ENCODE measurements at places on chromosomes 3 and 15. TPM values are rescaled to one million over a fixed set of nuclear protein-coding genes. Genes with fewer than 3 reads are reported as not detected.

DNA sequence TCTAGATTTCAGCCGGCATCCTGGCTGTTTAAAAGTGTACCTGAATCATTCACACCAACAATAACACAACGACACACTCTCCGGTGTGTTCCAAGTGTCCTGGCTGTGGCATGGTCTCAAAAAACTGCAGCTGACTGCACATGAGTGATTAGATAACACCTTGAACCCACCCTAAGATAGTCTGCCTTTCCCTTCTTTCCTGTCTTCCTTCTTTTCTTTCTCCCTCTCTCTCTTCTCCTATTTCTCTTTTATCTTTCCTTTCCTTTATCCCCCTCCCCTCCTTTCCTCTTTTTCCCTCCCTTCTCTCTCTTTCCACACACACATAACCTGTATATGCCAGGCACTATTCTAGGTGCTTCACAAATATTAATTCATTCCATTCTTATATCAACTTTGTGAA is 1.2 kb upstream of the FAH start:
- peaks cover 15% of the 10 kb centered on the region for H3K4me1 ChIP-seq
- H3K36me3 ChIP-seq: peaks cover 2% of the 10 kb centered on the region
- no peaks in the 10 kb centered on the region for H3K27me3 ChIP-seq
- H3K27ac ChIP-seq: no peak overlapping the region
- H3K4me3 ChIP-seq: peak overlapping the region; percentile 85
- no peak for DNase-seq

- H3K36me3 ChIP-seq: no peaks in the 10 kb centered on the region
- peaks cover 6% of the 10 kb centered on the region for H3K27me3 ChIP-seq
- H3K27ac ChIP-seq: no peak overlapping the region
Observed at GRCh38 chr3:36729204-36730056, 34.9 kb downstream of the DCLK3 start.

GRCh38 chr3:130342821-130343661 is 2.4 kb upstream of the COL6A5 start:
- DNase-seq: no peak
- peaks cover 31% of the 10 kb centered on the region for H3K27me3 ChIP-seq
- no peaks in the 10 kb centered on the region for H3K4me1 ChIP-seq
- no peak overlapping the region for H3K4me3 ChIP-seq

DNA sequence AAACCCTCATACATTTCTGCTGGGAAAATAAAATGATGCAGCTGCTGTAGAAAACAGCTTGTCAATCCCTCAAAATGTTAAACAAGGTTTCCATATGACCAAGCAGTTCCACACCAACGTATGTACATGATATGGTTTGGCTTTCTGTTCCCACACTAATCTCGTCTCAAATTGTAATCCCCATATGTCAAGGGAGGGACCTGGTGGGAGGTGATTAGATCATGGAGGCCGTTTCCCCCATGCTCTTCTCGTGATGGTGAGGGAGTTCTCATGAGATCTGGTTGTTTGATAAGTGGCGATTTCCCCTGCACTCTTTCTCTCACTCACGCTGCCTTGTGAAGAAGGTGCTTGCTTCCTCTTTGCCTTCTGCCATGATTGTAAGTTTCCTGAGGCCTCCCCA is 100.6 kb upstream of the SLC24A5 start:
- DNase-seq: no peak
- H3K36me3 ChIP-seq: no peaks in the 10 kb centered on the region
- H3K27me3 ChIP-seq: no peaks in the 10 kb centered on the region
- no peak overlapping the region for H3K27ac ChIP-seq
- no peaks in the 10 kb centered on the region for H3K4me1 ChIP-seq
- H3K4me3 ChIP-seq: no peak overlapping the region

DNA sequence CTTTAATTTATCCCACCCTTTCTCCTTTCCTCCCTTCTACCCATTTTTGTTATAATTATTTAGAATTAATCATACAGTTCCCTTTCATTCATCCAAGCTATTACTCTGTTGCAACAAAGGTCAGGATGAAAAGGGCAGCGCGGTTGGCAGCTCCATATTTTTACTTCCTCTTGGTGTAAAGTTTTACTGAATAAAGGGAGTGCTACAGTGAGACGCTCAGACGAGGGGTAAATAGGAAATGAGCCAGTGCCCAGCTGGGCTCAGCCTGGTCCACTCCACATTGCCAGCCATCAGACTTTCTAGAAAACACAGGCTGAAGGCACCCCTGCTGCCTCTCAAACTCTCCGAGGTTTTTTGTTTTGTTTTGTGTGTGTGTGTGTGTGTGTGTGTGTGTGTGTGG is 21.9 kb upstream of the ZBTB38 start:
- H3K4me3 ChIP-seq: no peak overlapping the region
- DNase-seq: no peak
- no peaks in the 10 kb centered on the region for H3K36me3 ChIP-seq
- H3K27ac ChIP-seq: no peak overlapping the region

- DNase-seq: no peak
- H3K36me3 ChIP-seq: no peaks in the 10 kb centered on the region
- no peaks in the 10 kb centered on the region for H3K27me3 ChIP-seq
- H3K4me3 ChIP-seq: no peak overlapping the region
Observed at GRCh38 chr15:64739577-64740143, 35.7 kb downstream of the RBPMS2 start.

SMCO1 gene
- total RNA-seq: not detected

GRCh38 chr3:172131746-172132145 is 92.4 kb downstream of the FNDC3B start:
- no peaks in the 10 kb centered on the region for H3K36me3 ChIP-seq
- no peak for DNase-seq
- no peak overlapping the region for H3K4me3 ChIP-seq
- peaks cover 2% of the 10 kb centered on the region for H3K4me1 ChIP-seq

GRCh38 chr3:31765871-31766270 is 215.2 kb downstream of the OSBPL10 start:
- peaks cover 46% of the 10 kb centered on the region for H3K36me3 ChIP-seq
- DNase-seq: no peak
- no peaks in the 10 kb centered on the region for H3K27me3 ChIP-seq
- peaks cover 67% of the 10 kb centered on the region for H3K4me1 ChIP-seq

DNA sequence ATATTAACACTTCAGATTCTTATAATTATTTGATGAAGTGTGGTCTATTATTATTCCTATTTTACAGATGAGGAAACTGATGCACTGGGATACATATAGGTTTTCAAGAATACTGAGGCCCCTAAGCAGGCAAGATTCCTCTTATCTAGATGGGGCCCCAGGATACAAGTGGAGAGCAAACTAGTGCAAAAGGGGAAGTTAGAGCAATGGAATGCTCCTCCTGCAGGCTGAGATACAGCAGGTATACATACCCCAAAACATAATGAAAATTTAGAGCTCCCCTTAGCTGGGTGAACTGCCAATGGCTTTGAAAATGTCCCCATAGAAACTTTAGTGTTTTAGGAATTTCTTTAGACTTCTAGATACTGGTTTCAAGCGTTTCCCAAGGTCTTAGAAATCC is 247.1 kb downstream of the CHST2 start:
- H3K36me3 ChIP-seq: peaks cover 9% of the 10 kb centered on the region
- H3K27me3 ChIP-seq: no peaks in the 10 kb centered on the region
- DNase-seq: no peak
- H3K27ac ChIP-seq: no peak overlapping the region

GRCh38 chr15:80712956-80713355 is 17.8 kb downstream of the ABHD17C start:
- H3K4me3 ChIP-seq: no peak overlapping the region
- no peaks in the 10 kb centered on the region for H3K36me3 ChIP-seq
- DNase-seq: no peak
- no peak overlapping the region for H3K27ac ChIP-seq
- H3K27me3 ChIP-seq: no peaks in the 10 kb centered on the region
- H3K4me1 ChIP-seq: no peaks in the 10 kb centered on the region

GRCh38 chr3:46065294-46065705 is 38.0 kb upstream of the XCR1 start:
- no peak overlapping the region for H3K4me3 ChIP-seq
- no peaks in the 10 kb centered on the region for H3K36me3 ChIP-seq
- H3K27ac ChIP-seq: no peak overlapping the region
- H3K4me1 ChIP-seq: peaks cover 3% of the 10 kb centered on the region
- DNase-seq: no peak

DNA sequence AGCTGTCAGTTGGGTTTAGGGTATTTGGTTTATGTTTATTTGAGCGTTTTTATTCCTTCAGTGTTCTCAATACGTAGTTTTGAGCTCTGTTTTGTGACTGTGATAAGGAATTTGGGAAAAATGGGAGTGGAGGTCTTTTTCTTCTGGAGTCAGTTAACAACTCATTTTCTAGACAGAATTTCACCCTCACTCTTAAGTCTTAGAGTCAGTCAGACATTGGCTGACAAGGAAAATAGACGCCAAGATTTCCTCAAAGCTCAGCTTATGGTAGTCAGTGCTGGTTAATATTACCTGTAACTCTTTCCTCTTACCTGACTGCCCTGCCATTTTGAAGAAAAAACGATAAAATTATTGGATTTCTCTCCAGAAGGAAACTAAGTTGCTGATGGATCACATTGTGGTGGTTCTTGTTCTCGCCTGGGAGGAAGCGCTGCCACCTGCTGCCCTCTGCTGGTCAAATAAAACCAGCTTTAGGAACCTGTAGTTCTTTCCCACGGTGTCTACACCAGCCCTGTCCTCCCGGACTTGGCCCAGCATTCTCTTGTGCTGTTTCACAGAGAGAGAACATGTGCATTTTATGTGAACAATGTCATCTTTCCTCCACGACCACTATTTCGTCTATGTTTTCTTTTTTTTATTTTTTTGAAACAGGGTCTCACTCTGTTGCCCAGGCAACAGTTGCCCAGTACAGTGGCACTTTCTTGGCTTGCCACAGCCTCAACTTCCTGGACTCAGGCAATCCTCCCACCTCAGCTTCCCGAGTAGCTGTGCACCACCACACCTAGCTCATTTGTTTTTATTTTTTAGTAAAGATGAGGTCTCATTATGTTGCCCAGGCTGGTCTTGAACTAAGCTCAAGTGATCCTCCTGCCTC is 41.4 kb upstream of the UMPS start:
- H3K36me3 ChIP-seq: no peaks in the 10 kb centered on the region
- no peak overlapping the region for H3K27ac ChIP-seq
- peak; percentile 35 for DNase-seq
- H3K27me3 ChIP-seq: peaks cover 19% of the 10 kb centered on the region
- H3K4me1 ChIP-seq: peaks cover 3% of the 10 kb centered on the region

- no peaks in the 10 kb centered on the region for H3K27me3 ChIP-seq
- peaks cover 97% of the 10 kb centered on the region for H3K4me1 ChIP-seq
- peaks cover 74% of the 10 kb centered on the region for H3K36me3 ChIP-seq
- no peak for DNase-seq
- peak overlapping the region; percentile 51 for H3K4me3 ChIP-seq
Observed at GRCh38 chr3:16378415-16378814, 113.4 kb downstream of the OXNAD1 start.

GRCh38 chr3:106578911-106579310 is 710.1 kb upstream of the CBLB start:
- H3K36me3 ChIP-seq: no peaks in the 10 kb centered on the region
- H3K4me1 ChIP-seq: no peaks in the 10 kb centered on the region
- no peak overlapping the region for H3K27ac ChIP-seq
- H3K27me3 ChIP-seq: no peaks in the 10 kb centered on the region
- no peak overlapping the region for H3K4me3 ChIP-seq
- no peak for DNase-seq

DNA sequence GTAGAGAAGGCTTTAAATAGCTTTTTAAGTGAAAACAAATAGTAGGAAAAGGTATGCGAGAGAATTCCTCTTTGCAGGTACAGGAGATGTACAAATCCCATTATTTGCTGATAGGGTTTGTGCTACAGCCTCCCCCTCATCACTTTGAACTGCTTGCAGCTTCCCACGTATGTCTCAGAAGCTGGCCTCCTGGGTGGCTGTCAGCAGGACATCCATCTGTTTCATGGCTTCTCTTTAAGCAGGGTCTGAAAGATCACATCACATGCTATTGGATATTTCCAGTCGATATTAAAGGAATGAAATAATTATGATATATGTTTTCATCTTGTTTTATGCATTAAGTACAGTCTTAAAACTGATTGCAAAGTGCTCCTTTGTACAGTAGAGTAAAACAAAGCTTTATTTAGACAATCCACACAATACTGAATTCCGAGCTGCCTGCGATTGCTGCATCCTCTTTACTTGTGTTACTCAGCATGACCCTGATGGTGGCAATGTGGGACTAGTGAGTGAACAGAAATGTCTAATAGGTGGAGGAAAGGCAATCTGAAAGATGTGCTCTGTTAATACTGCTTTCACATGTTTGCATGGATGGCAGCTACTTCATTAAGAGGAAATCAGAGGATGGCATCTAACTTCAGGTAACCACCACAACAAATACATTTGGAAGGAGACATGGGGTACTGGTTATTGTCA is 930.6 kb upstream of the SEMA6D start:
- no peaks in the 10 kb centered on the region for H3K4me1 ChIP-seq
- H3K27me3 ChIP-seq: no peaks in the 10 kb centered on the region
- no peak overlapping the region for H3K27ac ChIP-seq
- no peaks in the 10 kb centered on the region for H3K36me3 ChIP-seq
- no peak overlapping the region for H3K4me3 ChIP-seq

CHD2 gene
- 298 TPM for total RNA-seq

- H3K4me3 ChIP-seq: no peak overlapping the region
- peaks cover 28% of the 10 kb centered on the region for H3K27me3 ChIP-seq
- no peaks in the 10 kb centered on the region for H3K4me1 ChIP-seq
- H3K36me3 ChIP-seq: no peaks in the 10 kb centered on the region
- DNase-seq: no peak
Observed at GRCh38 chr3:46477145-46477544, 12.4 kb upstream of the LTF start.

GRCh38 chr15:90221246-90221900 is 12.4 kb downstream of the CIB1 start:
- H3K36me3 ChIP-seq: peaks cover 78% of the 10 kb centered on the region
- no peaks in the 10 kb centered on the region for H3K27me3 ChIP-seq
- peak overlapping the region; percentile 56 for H3K27ac ChIP-seq
- H3K4me1 ChIP-seq: peaks cover 49% of the 10 kb centered on the region

GANC gene
- total RNA-seq: 72.2 TPM

DNA sequence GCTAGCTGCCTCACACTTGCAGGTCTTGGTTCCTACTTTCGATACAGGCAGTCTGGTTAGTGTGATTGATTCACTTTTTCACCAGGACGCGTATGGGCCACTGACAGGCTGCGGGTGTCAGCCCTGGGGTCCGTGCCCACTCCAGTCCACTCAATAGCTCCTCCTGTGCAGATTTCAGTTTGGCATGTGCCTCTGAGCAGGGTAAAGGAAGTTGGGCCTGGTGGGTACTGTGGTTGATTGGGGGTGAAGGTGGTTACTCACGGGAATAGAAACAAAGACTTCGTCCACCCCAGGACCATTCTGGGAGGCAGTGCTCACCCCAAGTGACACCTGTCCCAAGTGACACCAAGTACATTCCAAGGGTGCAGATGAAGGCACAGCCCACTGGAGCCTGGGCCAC is 62.3 kb downstream of the EPHB1 start:
- peaks cover 3% of the 10 kb centered on the region for H3K27me3 ChIP-seq
- H3K4me1 ChIP-seq: peaks cover 20% of the 10 kb centered on the region
- DNase-seq: no peak
- H3K27ac ChIP-seq: no peak overlapping the region

Data from activated B cell treated with CpG ODN at 0.5 μM for 24 hours (primary cell).